ENCODE measurements at places on chromosomes 3 and 15.
A peak's percentile ranks its signal among the peaks of the same experiment; 100 is the strongest.

DNA sequence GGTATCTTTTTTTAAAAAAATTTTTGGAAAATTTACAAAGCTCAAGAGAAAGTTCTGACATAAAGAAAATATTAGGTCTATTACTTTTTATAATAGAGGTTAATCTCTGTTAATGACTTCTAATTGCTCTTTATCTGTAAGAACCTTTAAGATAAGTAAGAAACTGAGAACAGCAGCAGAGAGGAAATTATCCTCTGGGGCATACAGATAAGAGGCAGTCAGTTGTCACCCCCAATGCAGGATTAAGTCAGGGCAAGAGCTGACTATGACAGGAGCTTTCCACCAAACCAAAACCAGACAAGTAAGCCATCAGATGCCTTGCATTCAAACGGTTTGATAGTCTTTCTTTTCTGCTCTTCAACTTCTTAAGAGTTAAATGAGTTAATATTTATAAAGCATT lies 149.0 kb downstream of the GSK3B start:
- DNase-seq = no peak

DNA sequence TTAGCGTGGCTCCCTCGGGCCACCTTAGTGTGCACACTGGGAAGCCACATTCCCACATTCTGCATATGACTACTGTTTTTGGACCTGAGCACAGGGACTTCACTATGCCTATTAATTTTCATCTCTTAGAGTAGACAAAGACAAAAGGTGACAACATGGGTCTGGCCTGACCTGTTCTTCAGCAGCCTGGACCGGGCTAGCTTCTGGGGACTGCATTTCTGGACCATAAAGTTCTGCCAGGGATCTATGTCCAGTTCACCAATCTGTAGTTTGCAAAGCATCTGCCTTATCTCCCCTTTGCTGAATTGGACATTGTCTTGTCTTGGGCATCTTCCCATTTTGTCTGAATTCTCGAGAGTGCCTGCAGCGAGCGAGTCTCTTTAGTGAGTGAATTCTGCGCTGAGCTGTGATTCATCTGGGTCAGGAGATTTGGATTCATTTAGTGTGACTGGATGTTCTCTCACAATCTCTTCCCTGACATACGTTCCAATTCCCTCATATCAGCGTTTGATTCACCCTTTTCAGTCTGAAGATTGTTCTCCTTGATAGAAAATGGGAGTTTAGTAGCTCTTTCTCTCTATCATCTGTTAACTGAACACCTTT lies 112.2 kb upstream of the PLXNA1 start:
- DNase-seq = no peak

DNA sequence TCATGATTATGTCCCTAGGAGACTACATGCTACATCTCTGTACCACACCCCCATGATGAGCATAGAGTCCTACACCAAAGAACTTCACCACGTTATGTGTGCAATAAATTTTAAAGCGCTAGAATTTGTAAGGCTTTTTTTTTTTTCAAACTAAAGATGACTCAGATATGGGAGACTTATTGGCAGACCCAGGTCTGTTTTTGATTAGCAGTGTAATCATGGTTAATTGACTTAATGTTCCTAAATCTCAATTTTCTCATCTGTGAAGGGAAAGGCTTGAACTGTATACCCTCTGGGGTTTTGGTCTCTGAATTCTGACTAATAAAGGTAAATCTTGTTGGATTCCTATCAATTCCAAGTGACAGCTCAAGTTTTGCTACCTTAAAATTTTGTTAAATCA lies 26.4 kb downstream of the ABI3BP start:
- DNase-seq = no peak

GRCh38 chr3:148924562-148924961 lies 59.5 kb downstream of the CPA3 start:
- DNase-seq = no peak

- DNase-seq = no peak
Measured at GRCh38 chr3:190537146-190537545, 23.3 kb downstream of the IL1RAP start.

DNA sequence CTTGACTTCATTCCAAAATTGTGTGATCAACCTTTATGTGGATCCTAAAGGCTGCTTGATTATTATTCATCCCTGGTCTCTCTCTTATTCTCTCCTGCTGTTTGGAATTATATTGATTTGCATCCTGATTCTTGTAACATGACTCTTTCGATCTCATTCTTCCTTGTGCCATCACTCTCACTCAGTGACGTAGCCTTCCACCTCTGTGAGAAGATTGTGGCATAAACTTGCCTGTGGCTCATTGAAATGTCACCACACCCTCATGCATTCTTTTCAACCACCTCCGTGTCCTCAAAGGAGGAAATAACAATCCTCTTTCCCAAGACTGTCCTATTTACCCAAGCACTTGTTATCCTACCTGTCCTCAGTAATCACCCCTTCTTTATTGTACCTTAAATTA lies 41.3 kb upstream of the GCNT3 start:
- no peak for DNase-seq

GRCh38 chr3:178971614-178972013 lies 100.0 kb downstream of the ZMAT3 start:
- DNase-seq = no peak

- DNase-seq = peak; percentile 75
Measured at GRCh38 chr3:72887705-72888545, at the start of gene GXYLT2. TSS of gene GXYLT2 (plus strand) at chr3:72888046. CDS start at chr3:72888234, 188 bp downstream.

GRCh38 chr3:123338620-123339061 lies 110.2 kb downstream of the ADCY5 start:
- no peak for DNase-seq

GRCh38 chr3:188124184-188124583 lies 29.8 kb upstream of the LPP start:
- DNase-seq = no peak

DNA sequence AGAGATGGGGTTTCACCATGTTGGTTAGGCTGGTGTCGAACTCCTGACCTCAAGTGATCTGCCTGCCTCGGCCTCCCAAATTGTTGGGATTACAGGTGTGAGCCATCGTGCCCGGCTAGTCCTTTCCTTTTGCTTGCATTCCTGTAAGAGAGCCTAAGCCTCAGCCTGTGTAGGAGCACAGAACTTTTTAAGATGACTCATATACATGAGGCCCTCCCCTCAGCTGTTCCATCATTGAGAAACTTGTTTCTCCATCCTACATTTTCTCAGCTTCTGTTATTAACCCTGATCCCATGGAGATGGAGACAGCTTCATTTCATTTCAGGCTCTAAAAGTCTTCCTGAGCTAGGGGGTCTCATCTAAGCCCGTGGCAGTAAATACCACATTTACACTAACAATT lies 123.3 kb downstream of the PLOD2 start:
- DNase-seq = no peak

- DNase-seq = no peak
Measured at GRCh38 chr3:115226844-115227445, 79.9 kb upstream of the ZBTB20 start.

DNA sequence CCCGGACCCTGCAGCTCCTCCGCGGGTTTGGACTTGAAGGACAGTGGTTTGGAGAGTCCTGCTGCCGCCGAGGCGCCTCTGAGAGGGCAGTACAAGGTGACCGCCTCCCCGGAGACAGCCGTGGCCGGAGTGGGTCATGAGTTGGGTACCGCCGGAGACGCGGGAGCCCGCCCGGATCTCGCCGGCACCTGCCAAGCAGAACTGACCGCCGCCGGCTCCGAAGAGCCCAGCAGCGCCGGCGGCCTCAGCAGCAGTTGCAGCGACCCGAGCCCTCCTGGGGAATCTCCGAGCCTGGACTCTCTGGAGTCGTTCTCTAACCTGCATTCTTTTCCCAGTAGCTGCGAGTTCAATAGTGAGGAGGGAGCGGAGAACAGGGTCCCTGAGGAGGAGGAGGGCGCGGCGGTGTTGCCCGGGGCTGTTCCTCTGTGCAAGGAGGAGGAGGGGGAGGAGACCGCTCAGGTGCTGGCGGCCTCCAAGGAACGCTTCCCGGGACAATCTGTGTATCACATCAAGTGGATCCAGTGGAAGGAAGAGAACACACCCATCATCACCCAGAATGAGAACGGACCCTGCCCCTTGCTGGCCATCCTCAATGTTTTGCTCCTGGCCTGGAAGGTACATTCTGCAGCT lies 634 bp downstream of the MINDY2 start:
- DNase-seq = no peak

DNA sequence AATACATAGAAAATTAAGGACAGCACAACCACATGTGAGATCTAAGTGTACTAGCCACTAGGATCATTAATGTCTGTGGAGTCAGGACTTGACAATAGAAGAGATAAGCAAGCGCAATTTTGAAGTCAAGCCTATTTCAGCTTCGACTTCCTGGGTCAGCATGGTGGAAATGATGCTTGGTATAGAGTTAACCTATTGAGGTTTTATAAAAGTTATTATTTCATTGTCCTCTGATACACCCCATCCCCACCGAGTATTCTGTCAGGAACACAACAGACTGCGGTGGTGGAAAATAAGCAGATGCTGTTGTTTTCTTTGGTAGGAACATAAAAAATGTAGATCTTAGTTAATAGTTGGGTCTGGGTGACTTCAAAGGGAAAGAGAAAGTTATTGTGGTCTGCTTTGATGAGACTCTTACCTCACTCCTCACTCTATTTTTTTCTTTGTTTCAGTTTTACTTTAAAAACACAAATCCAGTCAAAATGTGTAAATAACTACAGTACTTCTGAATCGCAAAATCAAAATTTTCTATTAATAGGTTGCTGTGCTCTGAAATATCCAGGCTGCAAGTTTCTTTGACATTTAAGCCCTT lies 82.1 kb downstream of the IL5RA start:
- DNase-seq = no peak

- no peak for DNase-seq
Measured at GRCh38 chr3:5427021-5427420, 239.5 kb downstream of the EDEM1 start.

- DNase-seq = no peak
Measured at GRCh38 chr3:23991683-23992628, 46.9 kb downstream of the NR1D2 start.

- no peak for DNase-seq
Measured at GRCh38 chr3:15638891-15639262, 37.3 kb downstream of the BTD start.

GRCh38 chr15:48089702-48090101 lies 31.1 kb upstream of the SLC24A5 start:
- DNase-seq = no peak

- peak; percentile 66 for DNase-seq
Measured at GRCh38 chr3:193857996-193858395, 265.0 kb downstream of the OPA1 start.

DNA sequence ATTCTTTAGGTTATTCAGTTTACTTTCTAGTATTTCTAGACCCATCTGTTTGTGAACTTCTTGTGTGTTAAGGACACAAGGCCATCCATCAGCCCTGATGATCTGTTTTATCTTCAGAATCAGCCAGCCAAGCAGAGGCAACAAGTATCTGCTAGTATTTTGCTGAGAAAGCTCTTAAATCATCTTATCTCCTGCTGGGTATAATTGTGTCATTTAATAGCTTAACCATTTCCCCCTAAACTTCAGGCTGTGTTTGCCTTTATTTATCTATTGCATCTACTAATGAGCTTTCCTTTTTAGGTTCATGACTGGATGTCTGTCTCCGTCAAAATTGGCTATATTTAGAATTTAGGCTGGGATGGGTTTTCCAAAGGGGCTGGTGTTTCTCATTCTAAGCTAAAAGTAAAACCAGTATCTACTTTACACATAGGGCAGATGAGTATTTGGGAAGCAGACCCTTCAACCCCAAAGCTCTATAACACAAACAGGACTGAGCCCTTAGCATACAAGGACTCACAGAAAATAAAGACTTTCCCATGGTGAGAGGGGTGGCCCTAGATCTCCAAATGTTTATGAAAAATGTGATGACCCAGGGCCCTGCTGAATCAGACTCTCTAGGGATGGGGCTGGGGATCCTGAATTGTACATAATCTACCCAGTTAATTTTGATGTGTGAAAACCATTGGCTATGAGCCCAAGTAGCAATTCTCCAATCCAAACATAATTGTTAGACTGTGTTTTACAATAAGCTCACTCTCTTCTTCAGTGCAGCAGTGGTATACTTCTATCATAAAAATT lies 65.3 kb upstream of the PSMD6 start:
- no peak for DNase-seq

DNA sequence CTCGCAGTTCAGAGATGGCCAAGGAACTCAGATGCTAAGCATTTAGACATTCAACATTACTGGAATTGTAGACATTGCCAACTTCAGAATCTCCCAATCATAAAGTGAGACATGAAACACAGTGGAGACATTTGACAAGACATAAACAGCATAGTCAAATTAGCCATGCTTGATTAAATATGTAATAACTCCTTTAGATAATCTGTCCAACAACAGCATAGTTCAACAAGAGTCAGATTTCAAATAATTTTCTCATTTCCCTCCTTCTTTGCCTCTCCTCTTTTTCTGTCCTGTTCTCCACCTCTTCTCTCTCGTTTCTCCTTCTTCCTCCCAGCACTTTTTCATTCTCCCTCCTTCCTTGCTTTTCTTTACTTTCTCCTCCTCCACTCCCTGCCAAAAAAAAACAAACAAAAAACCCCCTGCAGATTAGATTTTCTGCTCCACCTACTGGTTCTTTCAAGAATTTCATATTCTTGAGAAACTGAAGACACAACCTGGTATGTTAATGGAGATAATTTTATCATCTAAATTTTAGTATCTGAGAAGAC lies 20.2 kb downstream of the CPOX start:
- DNase-seq = no peak

- DNase-seq = no peak
Measured at GRCh38 chr15:85710340-85710842, 84.3 kb downstream of the KLHL25 start.

DNA sequence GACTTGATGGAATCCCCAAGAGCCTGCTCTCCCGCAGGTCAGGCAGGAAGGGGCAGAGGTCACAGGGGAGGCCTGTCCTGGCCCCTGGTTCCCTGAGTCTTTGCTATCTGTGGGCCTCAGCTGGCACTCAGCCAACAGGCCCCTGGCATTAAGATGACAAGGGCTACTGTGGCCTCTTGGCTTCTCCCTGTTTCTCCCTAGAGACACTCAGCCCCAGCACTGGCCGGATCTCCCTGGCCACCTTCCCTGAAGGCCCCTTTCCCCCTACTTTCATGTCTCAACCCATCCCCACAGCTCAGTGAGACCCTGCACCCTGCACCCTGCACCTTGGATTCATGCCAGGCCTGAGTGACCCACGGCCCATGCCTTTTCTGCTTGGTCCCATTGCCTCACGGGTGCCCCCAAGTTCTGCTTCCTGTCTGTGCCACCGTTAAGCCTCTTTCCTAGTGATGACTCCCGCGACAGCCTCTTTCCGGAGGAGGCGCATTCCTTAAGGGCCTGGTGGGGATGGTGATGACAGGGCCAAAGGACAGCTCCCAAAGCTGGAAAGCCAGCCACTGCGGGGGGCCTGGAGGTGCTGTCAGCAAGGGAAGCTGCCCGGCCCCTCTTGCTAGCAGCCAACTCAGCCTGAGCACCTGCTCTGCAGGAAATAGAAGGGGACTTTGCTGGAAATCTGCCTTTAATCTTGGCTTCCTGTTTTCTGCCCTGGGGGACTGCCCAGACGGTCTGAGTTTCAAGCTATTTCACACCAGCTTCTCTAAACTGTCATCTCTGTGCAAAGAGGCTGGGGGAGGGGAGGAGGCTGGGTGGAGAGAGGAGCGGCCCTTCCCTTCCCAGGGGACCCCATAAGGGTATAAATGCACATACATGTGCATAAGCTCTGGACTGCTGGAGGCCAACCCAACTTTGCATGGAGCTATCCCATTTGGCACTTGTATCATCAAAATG lies 4.8 kb upstream of the CSK start:
- no peak for DNase-seq

GRCh38 chr3:88434001-88434400 lies 284.2 kb downstream of the C3orf38 start:
- DNase-seq = no peak

Data from right atrium auricular region (tissue), 2 donors.